Stimulated activated CD8-positive, alpha-beta memory T cell treated with anti-CD3 and anti-CD28 coated beads, Interleukin-2, amount 100 ng/mL, for 1 hour (primary cell): ENCODE measurements at places on chromosomes 6 and 20.

DNA sequence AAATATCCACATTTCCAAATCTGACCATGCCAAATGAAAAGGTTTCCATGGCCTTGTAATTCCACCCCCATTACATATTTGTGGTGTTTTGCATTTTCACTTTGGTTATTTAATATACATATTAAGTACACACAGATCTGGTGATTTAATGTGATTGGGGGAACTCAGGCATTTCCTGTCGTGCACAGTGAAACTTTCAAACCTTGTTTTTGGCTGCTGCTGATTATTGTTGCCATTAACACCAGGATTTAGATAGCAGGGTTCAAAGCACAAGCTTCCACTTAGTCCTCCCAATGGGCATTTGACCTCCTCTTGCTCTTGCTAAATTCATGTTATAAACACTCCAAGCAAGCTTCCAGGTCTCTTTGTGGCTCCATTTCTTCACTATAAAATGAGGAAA, 166.5 kb downstream of the SOBP start:
- DNase-seq: no peak

GRCh38 chr20:57066126-57066900, 200.1 kb downstream of the BMP7 start:
- DNase-seq: no peak

DNA sequence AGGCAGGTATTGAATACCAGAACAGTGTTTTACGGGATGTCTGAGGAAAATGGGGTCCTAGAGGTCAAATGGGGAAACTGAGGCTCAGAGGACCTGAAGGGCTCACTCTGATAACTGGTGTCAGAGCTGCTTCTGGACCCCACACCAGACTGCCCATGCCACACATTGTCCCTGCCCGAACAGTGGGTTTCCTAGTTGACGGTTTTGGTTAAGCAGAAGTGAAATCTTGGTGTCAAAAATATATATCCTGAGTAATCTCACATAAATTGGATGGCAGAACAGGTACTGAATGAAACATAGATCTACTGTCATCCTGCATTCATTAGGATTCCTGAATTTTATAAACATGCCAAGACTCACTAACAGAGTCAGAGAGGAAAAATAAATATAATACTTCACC, 16.3 kb downstream of the NOX3 start:
- no peak for DNase-seq

DNA sequence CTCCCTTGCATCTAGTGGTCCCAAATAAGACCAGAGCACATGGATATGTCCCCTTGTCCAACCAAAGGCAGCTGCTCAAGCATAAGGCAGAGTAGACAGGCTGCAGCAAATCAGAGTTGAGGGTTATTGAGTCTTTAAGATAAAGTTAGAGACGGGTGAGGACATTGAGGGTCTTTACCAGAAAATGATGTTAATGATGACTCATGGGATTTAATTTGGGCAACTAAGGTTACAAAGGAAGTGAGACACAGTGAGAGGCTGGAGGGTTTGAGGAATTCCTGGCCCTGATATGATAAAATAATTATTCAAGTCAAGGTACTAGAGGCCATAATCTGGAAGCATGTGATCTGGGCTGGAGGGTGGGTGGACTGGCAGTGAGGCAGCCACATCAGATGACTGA, 133.6 kb downstream of the ALDH8A1 start:
- no peak for DNase-seq

GRCh38 chr20:40956542-40957264, 71.9 kb upstream of the TOP1 start:
- DNase-seq: no peak

DNA sequence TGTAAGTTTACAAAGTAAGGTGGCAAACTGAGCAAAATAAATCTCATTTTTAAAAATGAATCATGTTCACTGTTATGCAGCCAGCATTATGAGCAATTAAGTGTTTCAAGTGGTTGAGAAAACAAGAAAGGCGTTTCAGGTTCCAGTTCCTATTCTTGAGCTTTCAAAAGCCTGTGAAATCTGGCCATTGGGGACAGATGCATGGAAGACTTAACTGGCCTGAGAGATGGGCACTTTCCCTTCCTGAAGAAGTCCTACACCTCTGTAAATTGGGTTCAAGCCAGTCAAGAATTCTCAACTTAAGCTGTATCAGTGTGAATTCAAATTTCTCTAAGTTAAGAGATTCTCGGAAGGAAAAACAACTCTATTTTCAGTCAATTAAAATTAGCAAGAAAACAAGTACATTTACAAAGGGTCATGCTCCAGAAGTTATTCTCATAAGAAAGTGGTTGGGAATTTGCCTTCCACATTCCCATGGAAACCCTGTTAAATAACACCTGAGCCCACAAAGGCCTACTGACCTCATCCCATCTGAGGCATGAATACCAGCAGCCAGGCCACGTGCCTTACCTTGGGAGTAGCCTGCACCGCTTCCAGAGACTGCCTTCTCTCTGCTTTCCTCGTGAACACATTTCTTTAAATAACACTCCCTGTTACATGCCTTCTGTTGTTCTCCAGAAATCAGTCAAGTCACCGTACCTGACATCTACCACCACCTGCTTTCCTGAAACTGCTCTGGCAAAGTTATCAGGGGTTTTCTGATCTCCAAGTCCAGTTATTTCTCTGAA, 19.4 kb downstream of the MAP3K5 start:
- DNase-seq: no peak

- DNase-seq: peak; percentile 35
These were observed 27.3 kb downstream of the GSTA3 start for GRCh38 chr6:52881996-52882841.

DNA sequence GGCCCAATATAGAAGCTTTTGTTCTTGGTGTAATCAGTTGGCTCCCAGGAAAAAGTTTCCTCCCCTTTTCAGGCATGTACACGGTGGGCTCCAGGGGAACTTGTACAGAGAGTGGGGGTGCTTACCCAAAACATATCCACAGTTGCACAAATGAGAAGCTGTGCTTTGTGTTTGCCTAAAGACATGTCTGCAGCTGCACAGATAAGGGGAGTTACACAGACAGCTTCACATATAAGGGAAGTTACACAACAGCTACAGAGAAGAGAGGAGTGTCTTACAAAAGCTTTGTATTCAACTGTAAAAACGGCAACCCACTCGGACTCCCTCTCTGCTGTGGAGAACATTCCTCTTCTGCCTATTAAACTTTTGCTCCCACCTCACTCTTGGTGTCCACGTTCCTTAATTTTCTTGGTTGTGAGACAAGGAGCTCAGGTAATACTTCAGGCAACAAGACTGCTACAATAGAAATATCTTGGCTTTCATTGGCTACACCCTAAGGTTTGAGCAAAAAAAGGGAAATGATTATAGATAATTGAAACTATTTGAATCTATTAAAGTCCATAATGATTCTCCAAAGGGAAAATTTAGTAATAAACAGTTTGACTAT, 7.4 kb upstream of the PNRC1 start:
- no peak for DNase-seq

DNA sequence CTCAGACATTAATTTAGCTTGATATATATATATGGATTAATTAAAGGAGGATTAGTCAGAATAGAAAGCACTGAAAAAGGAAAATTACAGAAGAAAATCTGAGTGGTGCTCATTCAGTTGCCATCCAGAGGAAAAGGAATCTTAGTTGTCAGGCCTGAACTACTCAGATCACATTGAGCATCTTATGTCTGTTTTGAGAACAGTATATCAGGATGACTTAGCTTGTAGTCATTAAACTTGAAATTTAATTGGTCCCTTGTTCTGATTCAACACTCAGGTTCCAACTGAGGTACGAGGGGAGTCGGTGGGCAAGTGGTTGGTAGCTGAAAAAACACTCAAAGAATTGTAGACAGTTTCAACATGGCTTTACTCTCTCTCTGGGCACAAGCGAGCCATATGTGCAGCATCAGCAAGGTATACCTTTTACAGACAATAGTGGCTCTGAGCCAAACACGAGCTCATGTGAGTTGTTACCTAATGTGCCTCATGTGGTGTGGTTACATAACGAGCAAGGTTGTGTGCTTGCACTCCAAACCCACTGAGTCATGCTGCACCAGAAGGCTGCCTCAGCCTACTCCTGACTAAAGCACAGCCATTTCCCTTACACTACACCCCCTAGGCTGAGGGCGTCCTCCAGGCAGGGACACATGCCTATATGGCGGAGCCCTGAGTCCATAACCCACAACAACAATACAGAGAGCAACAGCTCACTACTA, 73.0 kb upstream of the HMGN3 start:
- no peak for DNase-seq

- no peak for DNase-seq
These were observed 419.3 kb downstream of the PHF3 start for GRCh38 chr6:64054861-64055260.

- DNase-seq: no peak
These were observed 161.0 kb downstream of the RALGAPA2 start for GRCh38 chr20:20551409-20551808.

DNA sequence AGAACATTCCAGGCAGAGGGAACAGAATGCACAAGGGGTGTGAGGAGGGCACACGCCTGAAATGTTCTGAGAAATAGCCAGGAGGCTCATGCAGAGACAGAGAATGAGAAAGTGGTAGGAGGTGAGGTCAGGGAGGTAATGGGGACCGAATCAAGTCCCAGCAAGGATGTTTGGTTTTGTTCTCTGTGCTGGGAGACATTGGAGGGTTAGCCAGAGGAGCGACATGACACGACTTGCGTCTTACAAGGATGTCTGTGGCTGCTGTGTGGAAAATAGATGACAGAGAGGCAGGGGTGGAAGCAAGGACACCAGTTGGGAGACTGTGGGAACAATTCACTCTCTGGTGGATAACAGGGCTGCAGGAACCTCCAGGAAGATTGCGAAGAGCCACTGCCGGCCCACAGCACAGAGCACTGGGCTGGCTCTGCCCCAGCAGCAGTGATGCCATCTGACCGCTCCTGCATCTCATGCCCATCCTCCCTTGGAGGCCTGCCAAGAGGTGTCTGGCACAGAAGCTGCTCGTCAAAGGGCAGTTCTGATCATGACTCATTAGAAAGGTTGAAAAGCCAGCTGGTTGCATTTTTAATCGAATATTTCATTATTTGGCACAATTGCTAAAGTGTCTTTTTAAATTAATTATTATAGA, 57.7 kb upstream of the CD83 start:
- no peak for DNase-seq

DNA sequence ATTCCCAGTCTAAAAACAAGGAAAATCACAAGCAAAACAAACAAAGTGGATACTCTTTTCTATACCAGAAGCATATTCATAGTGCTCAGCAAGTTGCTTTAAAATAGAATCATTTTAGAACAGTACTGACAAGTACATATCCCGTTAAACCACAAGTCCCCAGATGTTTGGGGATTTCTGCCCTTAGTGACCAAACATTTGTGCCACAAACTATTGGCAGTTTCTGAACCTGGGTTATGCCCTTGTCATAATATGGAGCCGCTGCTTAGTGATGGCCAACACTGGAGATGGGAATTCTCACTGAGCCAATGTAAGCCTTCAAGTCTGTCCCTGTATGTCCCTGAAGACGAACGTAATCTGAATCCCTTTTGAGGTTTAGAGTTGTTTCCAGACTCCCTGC, 436.7 kb upstream of the JAG1 start:
- DNase-seq: no peak

DNA sequence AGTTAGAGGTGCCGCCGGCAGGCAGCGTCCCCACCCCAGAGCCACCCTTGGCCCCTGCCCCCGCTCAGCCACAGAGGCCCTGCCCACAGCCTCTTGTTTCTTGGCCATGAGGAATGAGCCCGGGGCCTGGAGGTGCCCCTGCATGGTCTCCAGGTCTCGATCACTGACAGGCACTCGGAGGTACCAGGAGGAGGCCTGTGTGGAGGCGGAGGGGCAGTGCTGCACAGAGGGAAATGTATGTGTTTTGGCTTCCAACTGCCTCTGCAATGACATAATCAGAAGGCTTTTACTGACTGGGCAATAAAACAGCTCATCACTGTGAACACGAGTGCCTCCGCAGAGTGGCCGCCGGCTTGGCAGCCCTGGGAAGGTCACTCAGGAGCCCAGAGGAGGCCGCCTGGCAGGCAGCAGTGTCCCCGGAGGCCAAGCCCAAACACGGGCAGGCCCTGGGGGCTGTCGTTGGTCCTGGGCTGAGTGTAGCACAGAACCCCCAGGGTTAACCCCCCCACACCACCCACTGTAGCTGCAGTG, 61.1 kb upstream of the GATA5 start:
- DNase-seq: no peak

DNA sequence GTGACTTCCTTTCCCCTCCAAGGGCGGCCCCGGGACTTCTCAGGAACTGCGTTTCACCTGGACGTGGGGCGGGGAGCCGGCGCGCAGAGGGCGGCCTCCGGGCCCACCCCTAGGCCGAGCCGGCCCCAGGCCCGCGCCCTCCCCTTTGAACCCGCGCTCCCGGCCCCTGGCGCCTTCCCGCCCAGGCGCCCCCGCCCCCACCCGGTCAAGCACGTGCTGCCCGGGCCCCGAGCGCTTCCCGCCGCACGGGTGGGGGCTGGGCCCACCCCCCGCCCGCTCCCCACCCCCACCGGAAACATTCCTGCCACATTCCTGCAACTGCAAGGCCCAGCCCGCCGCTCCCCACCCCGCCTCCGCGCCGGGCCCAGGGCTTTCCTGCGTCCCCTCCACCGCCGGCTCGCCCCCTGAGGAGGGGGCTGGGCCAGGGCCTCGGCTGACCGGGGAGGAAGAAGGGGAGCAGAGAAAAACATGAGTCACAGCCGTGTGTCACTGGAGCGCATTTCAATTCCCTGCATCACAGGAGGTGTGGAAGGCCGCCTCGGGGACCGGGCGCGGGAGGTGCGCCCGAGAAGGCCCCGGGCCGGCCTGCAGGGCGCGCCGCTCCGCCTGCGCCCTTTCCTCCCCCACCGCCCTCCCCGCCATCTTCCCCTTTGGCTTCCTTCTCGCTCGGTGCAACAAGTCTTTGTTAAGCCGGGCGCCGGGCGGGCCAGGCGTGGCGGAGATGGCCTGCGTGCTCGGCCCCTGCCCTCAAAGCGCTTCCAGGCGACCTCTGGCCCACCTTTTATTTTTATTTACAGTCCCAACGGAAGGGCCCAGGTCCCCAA, 1.2 kb upstream of the HMGA1 start:
- DNase-seq: peak; percentile 49

GRCh38 chr6:85323435-85324040, 126.3 kb upstream of the NT5E start:
- DNase-seq: peak; percentile 29

- no peak for DNase-seq
These were observed 56.8 kb downstream of the EIF2S2 start for GRCh38 chr20:34055290-34055689.

- DNase-seq: no peak
These were observed 100.8 kb upstream of the NEDD9 start for GRCh38 chr6:11333132-11333849.

GRCh38 chr6:100304575-100304974, 160.1 kb downstream of the SIM1 start:
- no peak for DNase-seq

GRCh38 chr6:90080876-90081481, 186.7 kb downstream of the GJA10 start:
- peak; percentile 29 for DNase-seq

- DNase-seq: no peak
These were observed 54.1 kb upstream of the TPD52L1 start for GRCh38 chr6:125099211-125100073.

GRCh38 chr6:69487688-69488087, 309.1 kb downstream of the LMBRD1 start:
- DNase-seq: no peak

- DNase-seq: no peak
These were observed 121.1 kb downstream of the GPR63 start for GRCh38 chr6:96716221-96716620.
